NCI-H1417 treated with DMSO at 0.1 percent for 48 hours (cell line): ENCODE measurements at places on chromosomes 2 and 18.

- DNase-seq = no peak
Measured at GRCh38 chr2:65450393-65450792, 18.0 kb upstream of the SPRED2 start.

DNA sequence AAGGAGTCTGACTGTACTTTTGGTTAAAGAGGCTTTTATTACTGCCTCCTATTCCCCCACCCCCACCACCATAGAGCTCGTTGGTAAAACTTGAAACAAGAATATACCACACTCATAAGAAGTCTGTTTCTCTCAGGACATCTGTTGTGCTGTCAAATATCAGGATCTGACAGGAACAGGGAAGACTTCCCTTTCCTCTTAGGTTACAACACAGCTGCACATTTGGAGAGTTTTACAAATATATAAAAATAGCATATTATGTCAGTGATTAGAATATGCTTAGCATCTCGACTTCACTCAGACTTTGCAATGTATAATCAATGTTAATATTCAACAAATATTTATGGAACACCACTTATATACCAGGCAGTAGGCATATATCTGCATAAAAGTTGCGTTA lies 439.6 kb upstream of the REG3G start:
- no peak for DNase-seq

DNA sequence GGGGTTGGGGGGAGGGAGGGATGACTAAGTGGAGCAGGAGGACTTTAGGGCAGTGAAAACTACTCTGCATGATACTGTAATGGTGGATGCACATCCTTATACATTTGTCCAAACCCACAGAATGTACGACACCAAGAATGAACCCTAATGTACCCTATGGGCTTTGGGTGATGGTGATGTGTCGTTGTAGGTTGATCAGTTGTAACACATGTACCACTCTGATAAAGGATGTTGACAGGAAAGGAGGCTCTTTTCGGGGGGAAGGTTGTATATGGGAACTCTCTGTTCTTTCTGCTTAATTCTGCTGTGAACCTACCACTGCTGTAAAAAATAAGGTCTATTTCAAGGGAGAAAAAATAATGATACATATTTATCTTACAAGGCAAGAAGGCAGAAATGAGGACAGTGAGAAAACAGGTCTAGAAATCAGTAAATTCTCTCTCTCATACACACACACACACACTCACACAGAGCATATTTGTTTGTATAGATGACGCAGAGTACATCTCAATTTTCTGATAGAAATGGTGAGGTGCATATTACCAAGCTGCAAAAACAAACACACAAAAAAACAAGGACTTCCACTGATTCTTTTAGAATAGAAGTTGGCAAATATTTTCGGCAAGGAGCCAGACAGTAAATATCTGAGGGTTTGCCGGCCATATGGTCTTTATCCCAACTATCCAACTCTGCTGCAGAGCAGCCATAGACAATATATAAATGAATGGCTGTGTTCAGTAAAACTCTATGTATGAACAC lies 20.2 kb downstream of the FAM124B start:
- DNase-seq = no peak

DNA sequence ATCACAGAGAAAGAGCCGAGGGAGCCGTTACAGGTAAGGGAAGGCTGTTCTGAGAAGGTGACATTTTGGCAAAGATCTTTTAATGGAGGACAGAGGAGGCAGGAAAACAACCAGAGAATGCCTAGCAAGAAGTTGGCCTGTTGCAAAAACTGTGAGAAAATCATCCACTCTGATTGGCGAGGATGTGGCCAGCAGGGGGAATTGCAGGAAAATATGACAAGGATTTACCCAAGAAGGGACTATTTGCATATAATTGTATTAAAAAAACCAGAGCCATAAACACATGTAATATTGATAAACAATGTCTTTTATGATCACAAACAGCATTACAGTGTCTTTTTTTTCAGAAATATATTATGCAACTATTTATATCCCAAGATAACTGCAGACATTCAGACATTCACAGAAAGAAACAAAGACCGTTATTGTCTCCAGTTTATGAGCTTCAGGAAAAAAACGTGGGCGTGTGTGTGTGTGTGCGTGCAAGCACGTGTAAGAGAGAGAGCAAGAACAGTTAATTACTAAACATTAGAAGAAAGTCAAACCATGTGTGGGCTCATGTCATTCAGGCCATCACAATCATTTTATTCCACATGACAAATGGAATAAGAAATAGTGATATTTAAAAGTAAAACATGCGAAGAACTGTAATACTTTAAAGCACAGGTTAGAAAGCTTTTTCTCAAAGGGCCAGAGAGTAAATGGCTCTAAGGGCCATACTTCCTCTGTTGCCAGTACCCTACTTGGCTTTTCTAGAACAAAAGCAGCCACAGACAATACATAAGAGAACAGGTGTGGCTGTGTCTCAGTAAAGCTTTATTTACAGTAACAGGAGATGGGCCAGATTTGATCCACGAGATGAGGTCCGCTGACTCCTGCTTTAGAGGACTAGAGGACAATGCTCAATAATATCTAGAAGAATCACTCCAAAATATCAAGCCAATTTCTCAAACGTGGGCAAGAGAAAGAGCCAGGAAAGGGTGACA lies 324.1 kb downstream of the DLGAP1 start:
- no peak for DNase-seq

DNA sequence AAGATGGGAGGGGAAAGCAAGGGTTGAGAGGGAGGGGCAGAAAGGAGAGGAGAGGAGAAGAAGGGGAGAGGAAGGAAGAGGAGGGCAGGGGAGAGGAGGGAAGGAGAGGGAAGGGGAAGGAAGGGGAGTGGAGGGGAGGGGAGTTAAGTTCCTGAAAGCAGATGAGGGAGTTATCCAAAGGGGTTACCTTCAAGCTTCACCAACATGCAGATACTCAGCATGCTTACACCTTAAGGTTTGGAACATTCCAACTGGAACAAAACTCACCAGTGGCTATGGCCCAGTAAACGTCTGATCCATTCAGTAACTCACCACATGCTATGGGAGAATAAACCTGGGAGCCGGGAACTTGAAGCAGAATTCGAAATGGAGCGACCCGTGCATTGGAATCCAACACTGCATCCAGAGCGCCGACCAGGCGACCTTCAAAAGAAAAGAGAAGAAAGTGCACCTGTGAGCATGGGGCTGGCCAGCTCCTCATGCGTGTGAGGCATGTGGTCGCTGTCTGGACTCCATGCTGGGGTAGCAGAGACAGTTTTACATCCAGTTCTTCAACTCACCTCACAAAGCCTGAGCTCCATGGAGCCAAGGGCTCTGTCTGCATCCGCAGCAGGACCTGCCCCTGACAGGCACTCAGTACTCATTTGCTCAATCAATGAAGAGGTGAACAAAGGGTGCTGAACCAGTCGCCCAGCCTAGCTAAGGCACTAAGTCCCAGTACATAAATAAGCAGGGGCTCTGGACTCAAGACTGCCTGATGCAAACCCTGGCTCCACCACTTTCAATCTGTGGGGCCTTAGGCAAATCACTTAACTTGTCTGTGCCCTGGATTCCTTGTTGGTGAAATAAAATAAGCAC lies 61.0 kb downstream of the TBC1D8 start:
- no peak for DNase-seq

DNA sequence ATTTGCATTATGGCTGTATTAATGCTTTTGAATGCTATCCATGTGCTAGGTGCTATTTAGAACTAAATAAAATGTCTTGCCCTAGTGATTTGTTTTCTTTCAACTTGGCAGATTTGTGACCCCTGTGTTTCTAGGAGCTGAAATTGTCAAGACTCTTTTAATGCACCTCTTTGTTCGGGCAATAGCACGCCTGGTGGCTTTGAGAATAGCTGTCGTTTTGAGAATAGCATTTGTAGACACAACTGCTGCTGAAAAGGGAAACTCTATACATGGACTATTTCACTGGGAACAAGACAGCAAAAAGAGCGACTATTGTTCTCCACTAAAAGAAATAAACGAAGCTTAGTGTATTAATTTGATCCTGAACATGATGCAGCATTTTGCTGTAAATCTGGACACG lies 352.1 kb upstream of the ZNF521 start:
- no peak for DNase-seq

DNA sequence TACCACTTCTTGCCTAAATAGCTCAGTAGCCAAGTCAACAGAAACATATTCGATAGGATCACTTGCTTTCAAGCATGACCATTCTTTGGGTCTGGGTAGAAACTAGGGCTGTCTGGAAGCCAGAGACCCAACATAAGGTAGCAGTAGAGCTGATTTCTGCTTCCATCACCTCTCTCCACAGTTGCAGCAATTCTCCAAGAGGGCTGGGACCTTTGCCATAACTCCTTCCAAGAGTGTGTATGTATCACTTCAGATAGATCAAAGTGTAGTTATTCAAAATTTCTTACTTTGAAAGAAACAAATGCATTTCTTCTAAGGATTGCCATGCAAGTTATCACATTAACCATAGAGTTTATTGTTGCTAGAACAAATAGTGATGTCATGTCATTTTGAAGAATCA lies 172.0 kb upstream of the GALNT5 start:
- no peak for DNase-seq
